ENCODE measurements at places on chromosomes 1 and 21. TPM values are rescaled to one million over a fixed set of nuclear protein-coding genes. Genes with fewer than 3 reads are reported as not detected.
A peak's percentile ranks its signal among the peaks of the same experiment; 100 is the strongest.

Gene GSTM5
- total RNA-seq: 12.3 TPM

Gene OR2L13
- not detected for total RNA-seq

Gene CAPZB
- total RNA-seq: 61.6 TPM

Gene NDC1
- total RNA-seq: 17.4 TPM

Gene C2CD4D
- total RNA-seq: not detected

Gene GJC2
- 1.2 TPM for total RNA-seq

Gene DMBX1
- not detected for total RNA-seq

Gene KCNE2
- total RNA-seq: 0.69 TPM

Gene MXRA8
- total RNA-seq: 59.7 TPM

Gene KLHDC9
- not detected for total RNA-seq

Gene KRTAP12-2
- 1.5 TPM for total RNA-seq

Gene OLFML2B
- total RNA-seq: 25.3 TPM

Gene SPAG17
- 3.3 TPM for total RNA-seq

Gene COL24A1
- 5.6 TPM for total RNA-seq

GRCh38 chr1:48216941-48217340 is 5.6 kb upstream of the SLC5A9 start:
- no peak for DNase-seq

DNA sequence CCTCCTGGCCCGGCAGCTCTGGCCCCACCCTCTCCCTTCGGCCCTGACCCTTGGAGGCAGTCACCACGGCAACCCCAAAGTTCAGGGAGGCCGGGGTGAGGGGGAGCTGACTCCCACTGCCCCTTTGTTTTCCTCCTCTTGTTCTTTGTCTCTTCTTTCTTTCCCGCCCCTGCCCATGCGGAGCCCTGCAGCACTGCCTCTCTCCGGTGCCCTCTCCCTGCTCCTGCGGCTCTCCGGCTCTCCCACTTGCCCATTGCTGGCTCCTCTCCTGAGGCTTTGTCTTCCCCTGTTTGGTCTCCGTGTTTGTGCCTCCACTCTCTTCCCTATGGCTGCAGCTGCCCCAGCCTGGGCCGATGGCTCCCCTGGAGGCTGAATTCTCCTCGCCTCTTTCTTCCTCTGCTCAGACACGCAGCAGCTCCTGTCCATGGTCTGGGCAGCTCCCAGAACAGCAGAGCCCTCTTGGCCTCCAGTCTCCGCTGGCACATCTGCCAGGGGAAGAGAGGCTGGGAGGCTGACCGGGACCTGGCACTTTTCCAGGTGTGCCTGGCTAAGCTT is 5.8 kb downstream of the CELSR2 start:
- no peak for DNase-seq

DNA sequence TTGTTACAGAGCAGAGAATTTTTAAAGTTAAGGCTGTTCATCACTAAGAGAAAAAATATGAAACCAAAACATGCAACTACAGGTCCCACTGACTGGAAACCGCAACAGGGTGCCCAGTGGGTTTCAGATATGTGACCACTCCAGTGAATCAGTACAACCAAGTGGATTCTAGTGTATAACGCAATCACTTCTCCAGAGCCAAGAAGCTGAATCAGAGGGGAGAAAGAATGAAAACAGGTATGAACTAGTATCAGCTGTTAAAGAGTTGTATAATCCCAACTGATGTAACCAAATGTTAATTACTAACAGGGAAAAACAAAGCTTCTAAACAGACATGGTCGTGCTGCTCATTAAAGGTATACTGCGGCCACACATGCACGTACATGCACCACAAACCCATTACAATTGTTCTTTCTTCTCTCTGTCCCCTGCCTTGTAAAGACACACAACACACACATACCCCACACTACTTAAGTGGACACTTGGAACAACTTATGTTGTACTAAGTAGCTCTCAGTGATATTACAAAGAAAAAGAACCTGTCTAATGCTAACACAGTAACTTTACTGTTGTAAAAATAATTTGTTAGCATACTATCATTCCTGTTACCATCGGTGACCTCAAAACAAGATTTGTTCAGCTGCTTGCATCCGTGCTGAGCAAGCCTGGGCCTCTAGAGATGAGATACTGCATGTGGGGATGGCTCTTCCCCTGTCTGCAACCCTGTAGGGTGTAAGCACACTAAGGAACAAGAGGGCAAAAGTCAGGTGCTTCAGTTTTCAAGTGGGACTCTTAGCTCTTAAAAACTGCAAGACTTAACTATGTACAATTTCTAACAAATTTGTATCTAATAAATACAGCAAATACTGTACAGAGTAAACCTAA is 74.2 kb downstream of the PTPN14 start:
- DNase-seq: no peak

DNA sequence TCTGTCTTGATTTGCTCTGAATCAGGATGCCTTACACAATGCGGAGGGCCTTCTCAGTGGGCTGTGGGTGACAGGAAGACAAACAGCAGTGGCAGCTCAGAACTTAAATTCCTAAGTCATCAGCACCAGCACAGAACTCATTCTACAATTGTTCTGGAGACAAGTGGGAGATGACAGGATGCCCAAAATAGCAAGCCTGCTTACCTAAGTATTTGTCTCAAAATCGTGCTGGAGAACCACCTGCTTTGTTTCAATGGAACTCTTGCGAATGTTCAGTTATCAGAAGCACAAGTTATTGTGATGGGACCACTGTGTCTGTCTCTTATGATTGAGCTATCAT is 76.1 kb downstream of the VCAM1 start:
- no peak for DNase-seq

DNA sequence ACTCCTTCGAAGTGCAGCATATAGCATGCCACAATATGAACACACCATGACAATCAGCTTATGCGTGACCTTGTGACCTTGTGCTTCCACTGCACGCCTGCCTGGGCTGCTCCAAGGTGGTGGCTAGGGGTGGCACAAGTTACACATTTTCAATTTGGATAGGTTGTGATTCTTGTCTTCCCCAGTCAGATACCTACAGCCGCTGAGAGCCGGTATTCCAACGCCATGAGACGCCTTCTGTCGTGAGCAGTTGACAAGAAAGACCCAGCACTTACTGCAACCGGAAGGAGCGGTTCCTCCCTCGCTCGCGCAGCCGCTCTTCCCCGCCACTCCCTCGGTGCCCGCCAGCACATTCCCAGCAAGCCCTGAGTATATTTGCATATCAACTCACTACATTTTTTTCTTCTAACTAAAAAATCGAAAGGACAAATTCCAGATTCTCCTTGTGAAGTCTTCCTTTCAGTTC is 359 bp upstream of the RNU11 start:
- DNase-seq: peak; percentile 99

DNA sequence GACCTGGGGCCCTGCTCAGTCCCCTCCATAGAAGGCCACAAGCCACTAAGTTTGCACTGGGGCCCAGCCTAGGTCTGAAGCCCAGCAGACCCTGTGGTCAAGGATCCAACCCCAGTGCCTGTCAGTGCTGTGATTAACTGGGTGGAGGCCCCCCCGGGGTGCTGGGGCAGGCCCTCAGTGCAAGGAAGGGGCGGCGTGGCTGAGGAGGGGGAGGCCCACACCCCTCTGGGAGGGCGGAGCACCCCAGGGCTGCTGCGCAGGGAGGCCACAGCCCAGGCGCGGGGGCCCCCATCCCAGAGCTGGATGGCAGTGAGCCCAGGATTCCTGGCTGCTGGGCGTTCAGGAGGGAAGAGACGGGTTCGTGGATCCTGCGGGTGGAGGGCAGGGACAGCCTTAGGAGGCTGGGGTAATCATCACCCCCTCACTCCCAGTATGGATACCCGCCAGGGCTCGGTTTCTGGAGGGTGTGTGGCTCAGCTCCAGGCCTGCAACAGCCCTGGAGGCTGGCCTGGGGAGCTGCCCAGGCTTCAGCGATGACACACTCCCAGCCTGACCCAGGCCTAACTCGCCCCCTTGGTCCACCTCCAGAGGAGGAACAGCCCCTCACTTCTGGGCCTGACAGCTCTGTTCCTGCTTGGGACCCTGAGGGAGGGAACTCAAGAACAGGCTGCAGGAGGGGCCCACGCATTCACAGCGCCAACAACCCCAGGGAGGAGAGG is 890 bp downstream of the GJC2 start:
- DNase-seq: peak; percentile 64

DNA sequence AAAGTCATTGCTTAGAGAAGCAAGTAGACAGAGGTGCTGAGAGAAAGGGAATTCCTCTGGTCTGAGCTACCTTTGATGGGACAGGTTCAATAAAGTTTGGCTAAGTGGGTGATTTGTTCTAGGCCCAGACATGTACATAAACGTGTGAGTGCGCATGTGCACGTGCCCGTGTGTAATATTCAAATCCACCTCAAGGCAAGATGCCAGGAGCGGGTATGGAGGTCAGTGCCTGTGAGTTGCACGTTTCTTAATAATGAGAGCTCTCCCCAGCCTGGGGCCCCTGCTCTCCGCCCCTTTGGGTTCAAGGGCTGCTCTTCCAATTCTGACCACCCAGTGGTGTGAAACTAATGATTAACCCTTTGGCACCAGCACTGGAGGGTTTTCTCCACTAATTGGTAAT is 53.8 kb upstream of the LMO4 start:
- no peak for DNase-seq

DNA sequence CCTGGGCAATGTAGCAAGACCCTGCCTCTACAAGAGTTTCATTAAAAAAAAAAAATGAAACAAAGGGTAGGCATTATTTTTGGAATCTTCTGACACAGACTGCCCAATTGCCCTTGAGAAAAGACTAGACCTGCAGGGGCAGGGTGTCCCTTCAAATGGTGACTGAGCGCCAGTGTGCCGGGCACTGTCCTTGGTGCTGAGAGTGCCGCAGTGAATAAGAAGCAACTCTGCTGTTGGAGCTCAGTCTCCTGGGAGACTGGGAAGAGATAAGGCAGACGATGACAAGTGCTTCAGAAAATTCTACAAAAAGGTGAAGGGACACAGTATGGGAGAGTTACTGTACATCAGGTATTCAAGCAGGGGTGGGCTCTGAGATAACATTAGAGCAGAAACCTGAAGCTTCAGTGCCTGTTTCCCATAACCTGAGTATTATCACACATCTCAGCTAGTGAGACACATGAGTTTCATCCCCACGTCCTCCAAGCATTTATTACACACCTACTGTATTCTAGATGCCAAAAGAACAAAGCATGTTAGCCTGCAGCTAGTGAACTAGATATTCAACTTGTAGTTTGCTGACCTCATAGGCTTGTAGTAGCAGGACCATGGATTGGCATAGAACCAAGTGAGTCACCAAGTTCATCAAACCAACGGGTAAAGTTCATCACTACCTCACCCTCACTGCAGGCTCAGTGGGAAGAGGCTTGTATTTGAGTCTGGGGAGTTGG is 18.4 kb upstream of the RPL11 start:
- no peak for DNase-seq

- DNase-seq: no peak
These were observed 75.2 kb upstream of the ZC3H12A start for GRCh38 chr1:37399205-37399604.

GRCh38 chr1:190000365-190000872 is 477.2 kb downstream of the BRINP3 start:
- DNase-seq: no peak

- no peak for DNase-seq
These were observed 544 bp downstream of the PPM1J start for GRCh38 chr1:112714313-112715263.

DNA sequence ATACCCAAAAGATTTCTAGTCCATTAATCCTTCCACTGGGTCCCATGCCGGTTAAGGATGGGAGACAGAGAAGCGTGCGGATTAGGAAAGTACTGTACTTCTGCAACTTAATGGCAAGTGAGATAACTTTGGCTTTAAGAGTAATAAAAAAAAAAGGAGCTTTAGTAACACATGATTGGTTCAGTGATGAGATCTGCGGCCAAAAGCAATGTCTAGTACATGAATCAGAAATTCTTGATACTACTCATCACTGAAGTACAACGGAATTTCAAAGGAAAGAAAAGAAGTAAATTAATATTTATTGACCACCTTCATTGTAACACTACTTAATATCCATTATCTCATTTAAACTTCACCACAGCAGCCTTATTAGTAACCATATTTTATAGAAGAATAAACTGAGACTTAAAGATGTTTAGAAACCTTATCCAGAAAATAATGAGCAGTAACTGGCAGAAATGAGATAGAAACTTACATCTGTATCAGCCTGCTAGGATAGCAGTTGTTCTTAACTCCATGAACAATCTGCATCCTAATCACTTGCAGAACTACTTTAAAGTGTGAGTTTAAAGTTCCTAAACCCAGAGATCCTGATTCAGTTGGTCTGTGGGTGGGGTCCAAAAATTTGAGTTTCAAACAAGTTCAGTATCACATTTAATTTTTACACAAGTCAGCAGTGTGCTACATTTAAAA is 14.1 kb upstream of the NUF2 start:
- DNase-seq: no peak

- no peak for DNase-seq
These were observed 34.2 kb upstream of the LRRC8B start for GRCh38 chr1:89490389-89490788.

DNA sequence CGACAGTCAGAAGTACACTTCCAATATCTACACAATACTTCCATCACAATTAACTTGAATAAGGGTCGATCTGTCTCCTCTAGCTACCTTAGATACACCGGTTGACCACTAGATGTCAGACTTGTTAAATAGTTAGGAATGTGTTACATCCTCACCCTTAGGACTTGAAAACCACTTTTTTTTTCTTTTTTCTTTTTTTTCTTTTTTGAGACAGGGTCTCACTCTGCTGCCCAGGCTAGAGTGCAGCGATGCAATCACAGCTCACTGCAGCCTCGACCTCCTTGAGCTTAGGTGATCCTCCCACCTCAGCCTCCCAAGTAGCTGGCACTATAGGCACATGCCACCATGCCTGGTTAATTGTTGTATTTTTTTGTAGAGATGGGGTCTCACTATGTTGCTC is 120.4 kb upstream of the GREM2 start:
- peak; percentile 35 for DNase-seq

DNA sequence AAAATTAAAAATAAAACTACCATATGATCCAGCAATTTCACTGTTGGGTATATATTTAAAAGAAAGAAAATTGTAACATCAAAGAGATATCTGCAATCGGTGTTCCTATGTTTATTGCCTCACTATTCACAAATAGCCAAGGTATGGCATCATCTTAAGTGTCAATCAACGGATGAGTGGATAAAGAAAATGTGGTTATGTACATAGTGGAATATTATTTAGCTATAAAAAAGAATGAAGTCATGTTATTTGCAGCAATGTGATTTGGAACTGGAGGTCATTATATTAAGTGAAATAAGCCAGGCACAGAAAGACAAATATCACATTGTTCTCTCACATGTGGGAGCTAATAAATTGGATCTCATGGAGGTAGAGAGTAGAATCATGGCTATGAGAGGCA is 76.3 kb downstream of the RD3 start:
- no peak for DNase-seq

GRCh38 chr1:119139403-119139802 is 1.1 kb downstream of the WARS2 start:
- peak; percentile 35 for DNase-seq

GRCh38 chr1:42929434-42930177 is 29.1 kb downstream of the SLC2A1 start:
- no peak for DNase-seq

All from skin of body (tissue), 3 donors.